ENCODE measurements at places on chromosomes 3 and 15.

DNA sequence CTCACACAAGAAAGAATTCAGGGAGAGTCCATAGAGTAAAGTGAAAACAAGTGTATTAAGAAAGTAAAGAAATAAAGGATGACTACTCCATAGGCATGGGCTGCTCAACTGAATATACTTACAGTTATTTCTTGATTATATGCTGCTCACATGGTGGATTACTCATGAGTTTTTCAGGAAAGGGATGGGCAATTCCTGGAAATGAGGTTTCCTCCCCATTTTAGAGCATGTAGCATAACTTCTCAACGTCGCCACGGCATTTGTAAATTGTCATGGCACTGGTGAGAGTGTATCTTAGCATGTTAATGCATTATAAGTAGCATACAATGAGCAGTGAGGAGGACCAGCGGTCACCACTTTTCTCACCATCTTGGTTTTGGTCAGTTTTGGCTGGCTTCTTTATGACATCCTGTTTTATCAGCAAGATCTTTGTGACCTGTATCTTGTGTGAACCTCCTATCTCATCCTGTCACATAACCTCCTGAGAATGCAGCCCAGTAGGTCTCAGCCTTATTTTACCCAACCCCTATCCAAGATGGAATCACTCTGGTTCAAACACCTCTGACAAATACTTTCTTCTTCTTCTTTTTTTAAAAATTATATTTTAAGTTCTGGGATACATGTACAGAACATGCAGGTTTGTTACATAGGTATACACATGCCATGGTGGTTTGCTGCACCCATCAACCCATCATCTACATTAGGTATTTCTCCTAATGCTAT lies 849.7 kb downstream of the TBL1XR1 start:
- no peak for DNase-seq

DNA sequence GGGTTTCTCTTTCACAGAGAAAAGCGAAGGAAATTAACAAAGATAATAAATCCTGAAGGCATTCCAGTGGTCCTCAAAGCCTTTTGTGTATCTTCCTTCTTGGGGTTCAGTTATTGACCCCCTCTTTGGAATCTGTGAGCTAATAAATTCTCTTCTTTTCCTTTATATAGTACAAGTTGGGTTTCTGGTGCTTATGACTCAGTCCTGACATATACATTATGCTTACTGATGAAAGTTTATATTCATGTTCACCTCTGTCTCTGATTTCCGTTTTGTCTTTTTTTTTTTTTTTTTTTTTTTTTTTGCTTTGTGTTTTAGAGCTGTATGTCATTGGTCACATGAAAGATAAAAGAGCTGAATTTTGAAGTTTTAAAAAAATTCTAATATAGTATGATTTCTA lies 230.7 kb upstream of the RBMS3 start:
- DNase-seq = no peak

- no peak for DNase-seq
Observed at GRCh38 chr3:60514866-60515265, 736.4 kb downstream of the FHIT start.

DNA sequence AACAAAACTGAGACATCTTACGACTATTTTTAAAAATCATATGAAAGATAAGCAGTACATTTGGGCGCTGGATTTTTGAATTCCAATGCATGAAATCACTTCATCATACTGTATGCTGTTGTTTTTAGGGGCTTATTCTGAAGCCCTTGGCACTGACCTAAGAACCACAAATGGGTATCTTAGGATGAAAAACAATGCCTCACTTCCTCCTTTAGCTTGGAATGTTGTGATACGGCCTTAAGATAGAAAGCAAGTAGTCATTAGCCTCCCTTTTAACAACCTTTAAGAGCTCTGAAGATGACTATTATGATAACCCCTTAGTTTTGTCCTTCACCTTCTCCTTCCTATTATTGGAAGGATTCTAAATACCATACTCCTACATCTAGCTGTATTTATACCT lies 289.8 kb downstream of the ARPP21 start:
- no peak for DNase-seq

GRCh38 chr3:9828801-9829755 lies 14.7 kb downstream of the RPUSD3 start:
- no peak for DNase-seq

DNA sequence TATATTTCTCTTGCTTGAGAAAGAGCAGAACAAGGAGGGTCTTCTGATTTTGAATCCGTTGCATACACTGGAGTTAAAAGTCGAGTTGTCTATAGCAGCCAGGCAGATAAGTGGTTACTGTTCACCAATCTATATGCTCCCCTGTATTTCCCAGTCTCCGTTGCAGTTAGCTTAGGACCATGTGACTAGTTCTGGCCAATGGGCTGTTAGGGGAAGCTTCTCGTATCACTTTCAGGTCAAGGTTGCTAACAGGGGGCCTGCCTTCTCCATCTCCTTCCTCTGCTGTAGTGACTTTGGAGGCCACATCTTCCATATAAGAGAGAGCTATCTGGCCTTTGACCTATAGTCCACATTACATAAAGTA lies 188.5 kb upstream of the KBTBD8 start:
- DNase-seq = no peak

GRCh38 chr3:74351213-74351612 lies 263.2 kb downstream of the CNTN3 start:
- no peak for DNase-seq

GRCh38 chr3:103624271-103624670 lies 1189.5 kb downstream of the ZPLD1 start:
- DNase-seq = no peak

DNA sequence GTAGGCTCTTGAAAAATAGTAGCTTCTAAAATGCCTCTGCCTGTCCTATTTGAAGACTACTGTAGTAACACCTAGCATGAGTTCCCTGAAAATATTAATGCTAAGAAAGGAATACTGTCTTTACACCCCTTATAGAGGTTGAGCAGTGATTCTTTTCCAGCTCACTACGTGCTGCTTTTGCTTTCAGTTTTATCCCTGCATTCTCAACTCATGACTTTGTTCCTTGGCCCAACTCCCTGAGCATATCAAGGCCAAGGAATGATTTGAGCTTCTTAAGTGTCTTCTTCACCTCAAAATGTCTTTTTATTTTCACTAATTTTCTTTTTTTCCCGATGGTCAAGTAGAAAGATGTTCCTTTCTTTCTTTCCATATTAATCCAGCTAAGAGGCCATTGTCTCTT lies 16.5 kb upstream of the P2RY13 start:
- no peak for DNase-seq

DNA sequence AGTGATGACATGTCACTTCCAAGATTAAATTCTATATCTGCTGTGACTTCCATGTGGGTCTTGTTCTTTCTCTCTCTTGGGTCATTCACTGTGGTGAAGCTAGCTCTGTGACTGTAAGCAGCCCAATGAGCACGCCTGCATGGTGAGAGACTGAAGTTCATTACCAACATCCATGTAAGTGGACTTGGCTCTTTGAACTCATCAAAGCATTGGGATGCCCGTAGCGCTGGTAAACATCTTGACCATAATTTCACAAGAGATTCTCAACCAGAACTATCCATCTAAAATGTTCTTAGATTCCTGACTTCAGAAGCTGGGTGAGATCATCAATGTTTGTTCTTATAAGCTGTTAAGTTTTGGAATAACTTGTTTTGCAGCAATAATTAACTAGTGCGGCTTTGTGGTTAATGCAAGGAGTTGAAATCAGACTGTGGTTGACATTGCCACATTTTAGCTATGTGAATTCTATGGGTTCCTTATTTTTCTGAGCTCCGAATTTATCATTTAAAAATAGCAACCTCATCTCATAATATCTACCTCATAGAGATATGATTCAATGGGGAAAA lies 31.6 kb upstream of the LRRC3B start:
- DNase-seq = no peak

GRCh38 chr15:40430271-40430805 lies 10.4 kb upstream of the BAHD1 start:
- DNase-seq = no peak

- no peak for DNase-seq
Observed at GRCh38 chr15:52362497-52362896, 66.9 kb upstream of the MYO5C start.

- no peak for DNase-seq
Observed at GRCh38 chr3:106810300-106810875, 566.9 kb upstream of the CCDC54 start.

DNA sequence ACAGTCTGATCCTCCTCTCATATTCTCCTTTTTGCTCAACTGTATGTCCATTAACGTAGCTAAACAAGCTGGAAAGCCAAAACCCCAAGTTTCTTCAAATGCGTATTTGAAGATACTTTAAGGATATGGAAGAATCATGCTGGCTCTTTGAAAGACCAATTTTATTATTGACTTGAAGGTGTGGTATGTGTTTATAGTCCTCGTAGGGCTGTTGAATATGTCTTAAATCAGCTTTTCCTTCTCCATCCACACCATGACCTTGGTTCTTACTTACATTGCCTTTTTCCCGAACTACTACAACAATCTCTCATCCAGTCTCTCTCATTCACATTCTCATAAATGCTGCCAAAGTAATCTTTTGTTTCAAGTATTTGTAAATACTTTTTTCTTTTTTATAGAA lies 19.7 kb upstream of the THUMPD3 start:
- DNase-seq = no peak

- no peak for DNase-seq
Observed at GRCh38 chr15:85771271-85771670, 23.5 kb downstream of the KLHL25 start.

GRCh38 chr3:28859897-28860296 lies 421.0 kb upstream of the RBMS3 start:
- DNase-seq = no peak

GRCh38 chr15:47299846-47300434 lies 417.4 kb upstream of the SEMA6D start:
- no peak for DNase-seq

DNA sequence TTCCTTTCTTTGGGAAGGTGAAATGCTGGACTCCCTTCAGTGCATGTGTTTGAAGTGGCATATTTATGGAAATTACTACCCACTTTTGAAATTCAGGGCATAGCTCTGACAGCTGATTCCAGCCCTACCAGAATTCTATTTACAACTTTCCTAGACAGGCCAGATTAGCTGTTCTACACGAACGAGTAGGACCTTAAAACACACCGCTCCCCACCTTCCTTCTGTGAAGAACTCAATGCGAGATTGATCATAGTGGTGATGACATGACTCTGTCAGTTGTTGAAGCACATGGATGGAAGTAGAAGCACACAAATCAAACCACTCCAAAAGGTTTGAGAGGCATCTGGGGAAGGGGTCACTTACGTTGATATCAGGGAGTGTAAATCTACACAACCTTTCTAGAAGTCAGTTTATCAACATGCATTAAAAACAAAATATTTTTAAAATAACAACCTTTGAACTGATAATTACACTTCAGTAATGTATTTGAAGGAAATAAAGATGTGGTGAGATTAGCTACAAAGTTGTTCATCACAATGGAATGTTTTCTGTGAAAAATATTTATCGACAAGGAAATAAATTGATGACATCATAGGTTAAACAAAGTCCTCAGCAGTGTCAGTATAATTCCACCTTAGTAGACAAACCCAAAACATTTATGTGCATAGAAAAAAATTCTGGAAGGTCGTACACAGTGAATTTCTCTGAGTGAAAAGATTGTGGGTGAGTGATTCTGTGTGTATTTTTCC lies 29.8 kb downstream of the RARB start:
- DNase-seq = no peak

- DNase-seq = no peak
Observed at GRCh38 chr3:184175981-184176376, 1.3 kb downstream of the AP2M1 start.

DNA sequence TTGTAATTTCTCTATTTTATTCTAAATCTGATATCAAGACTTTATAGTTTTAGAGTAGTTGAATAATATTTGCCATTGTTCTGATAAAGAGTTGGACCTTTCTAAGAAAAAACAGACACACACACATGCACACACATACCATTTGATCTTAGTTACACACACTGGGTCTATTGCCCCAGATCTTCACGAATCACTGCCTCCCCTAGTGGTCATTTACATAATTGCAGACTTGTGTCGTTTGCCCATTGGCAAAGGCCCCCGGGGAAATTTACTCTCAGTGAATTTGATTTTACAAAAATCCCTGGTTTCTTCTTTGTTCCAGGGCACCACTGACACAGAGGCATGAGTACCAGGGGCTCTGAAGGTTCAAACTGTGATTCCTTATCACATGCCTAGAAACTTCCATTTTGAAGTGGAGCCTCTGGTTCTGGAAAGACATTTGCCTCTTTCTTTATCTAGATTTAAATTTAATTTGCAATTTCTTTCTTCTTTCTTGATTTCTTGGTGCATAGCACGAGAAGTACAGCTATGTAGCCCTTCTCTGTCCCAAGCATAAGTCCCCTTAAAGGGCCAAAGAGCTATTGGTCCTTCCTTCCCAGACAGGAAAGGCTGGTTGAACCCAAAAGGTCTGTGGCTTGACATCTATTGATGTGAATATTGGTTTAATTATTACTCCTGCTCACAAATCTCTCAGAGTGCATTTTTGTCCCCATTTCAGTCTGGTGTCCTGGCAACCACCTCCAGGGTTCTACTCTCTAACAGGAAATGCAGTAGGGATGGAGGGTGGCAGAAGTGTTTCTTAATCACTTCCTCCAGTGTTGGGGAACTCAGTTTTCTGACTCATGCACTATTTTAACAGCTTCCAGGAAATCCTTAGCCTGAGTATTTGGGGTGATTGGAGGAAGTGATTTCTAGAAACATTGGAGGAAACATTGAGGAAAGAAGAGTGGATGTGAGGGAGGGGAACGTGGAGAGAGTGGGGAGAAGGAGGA lies 32.4 kb upstream of the SLC6A11 start:
- no peak for DNase-seq

DNA sequence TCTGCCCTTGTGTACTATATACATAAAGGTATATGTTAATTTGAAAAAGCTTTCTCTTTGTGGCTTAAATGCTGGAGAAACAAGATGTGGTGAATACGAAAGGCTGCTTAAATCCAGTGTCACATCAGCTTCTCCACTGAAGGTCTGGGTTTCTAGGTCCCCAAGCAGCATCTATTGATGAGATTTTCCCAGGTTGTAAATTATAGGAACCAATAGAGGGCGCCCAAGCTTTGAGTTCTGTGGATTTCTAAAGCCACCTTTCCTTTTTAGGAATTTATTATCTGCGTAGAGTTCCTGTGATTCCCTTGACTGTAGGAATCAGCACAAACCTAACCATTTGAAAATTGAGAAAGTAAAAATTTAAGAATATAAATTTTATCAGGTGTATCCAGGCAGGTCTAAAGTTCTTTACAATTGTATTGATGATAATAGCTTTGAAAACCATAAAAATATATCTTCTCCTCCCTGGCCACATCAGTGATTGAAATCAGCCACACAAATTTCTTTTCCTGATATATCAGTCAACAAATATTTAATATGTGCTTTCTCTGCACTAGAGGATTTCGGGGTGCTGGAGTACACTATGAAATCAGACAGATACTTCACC lies 88.3 kb upstream of the ADAMTSL3 start:
- no peak for DNase-seq

- DNase-seq = no peak
Observed at GRCh38 chr15:79130535-79131130, 40.1 kb upstream of the RASGRF1 start.

DNA sequence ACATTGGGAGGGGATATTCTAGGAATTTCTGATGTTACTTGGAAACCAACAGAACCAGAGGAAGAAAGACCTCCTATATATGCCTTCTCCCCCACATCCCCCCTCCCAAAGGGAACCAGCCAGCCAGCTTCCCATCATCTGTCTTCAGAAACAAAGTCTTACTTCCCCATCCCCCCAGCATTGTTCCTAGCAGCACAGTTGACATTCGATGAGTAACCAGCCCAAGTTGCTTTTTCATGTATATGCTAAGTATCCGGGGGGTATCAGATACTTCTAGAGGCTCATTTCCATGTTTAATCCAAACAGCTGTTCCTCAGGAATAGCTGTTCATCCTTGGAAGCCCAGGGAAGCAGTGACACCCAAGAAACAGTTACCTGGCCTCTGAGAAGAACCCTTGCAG lies 16.0 kb downstream of the RMDN3 start:
- DNase-seq = no peak

Data from stimulated activated CD8-positive, alpha-beta memory T cell treated with anti-CD3 and anti-CD28 coated beads, Interleukin-2, amount 100 ng/mL, for 1 hour (primary cell).